ENCODE measurements at places on chromosomes 2 and 18.

DNA sequence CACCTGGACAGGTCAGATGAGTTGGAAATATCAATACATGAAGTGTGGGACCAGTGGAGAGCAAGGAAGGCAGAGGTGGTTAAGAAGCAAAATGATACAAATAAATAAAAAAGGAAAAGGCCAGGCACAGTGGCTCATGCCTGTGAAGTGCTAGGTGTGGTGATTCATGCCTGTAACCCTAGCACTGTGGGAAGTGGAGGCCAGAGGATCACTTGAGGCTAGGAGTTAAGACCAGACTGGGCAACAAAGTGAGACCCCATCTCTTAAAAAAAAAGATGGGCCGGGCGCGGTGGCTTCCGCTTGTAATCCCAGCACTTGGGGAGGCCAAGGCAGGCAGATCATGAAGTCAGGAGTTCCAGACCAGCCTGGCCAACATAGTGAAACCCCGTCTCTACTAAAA, 2.9 kb downstream of the STON1 start:
- no peak for DNase-seq

- DNase-seq, result no peak
Observed at GRCh38 chr2:146734042-146734820, 1110.6 kb upstream of the ACVR2A start.

GRCh38 chr18:42734520-42734919, 381.0 kb downstream of the RIT2 start:
- DNase-seq, result no peak

- no peak for DNase-seq
Observed at GRCh38 chr2:138485019-138485418, 16.6 kb upstream of the SPOPL start.

DNA sequence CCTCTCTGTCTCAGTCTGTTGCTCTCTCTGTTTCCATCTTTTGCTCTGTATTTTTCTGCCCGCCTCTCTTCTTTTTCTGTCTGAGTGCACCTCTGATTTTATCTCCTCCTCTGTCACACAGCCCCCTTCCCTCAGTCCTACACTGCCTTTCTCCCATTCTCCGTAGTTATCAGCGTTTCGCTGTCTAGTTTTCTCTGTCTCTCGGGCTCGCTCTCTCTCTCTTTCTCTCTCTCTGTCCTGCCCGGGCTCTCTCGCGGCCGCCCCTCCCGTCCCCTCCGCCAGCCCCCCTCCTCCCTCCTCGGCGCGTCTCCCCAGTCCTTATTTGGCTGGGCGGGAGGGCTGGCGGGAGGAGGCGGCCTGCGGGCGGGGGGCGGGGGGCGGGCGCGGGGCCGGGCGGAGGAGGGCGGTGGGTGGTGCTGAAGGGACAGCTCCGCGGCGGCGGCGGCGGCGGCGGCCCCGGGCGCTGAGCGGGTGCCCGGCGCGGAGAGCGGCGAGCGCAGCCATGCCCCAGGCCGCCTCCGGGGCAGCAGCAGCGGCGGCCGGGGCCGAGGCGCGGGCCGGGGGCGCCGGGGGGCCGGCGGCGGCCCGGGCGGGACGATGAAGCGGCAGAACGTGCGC, at the start of gene KCNK3:
Gene KCNK3, plus strand, starts transcription at position 444 of the 618 bp plus-strand sequence. Its CDS starts 154 bp downstream, at position 598.
- DNase-seq, result peak; percentile 53

- no peak for DNase-seq
Observed at GRCh38 chr2:49270091-49270490, 115.8 kb upstream of the FSHR start.

DNA sequence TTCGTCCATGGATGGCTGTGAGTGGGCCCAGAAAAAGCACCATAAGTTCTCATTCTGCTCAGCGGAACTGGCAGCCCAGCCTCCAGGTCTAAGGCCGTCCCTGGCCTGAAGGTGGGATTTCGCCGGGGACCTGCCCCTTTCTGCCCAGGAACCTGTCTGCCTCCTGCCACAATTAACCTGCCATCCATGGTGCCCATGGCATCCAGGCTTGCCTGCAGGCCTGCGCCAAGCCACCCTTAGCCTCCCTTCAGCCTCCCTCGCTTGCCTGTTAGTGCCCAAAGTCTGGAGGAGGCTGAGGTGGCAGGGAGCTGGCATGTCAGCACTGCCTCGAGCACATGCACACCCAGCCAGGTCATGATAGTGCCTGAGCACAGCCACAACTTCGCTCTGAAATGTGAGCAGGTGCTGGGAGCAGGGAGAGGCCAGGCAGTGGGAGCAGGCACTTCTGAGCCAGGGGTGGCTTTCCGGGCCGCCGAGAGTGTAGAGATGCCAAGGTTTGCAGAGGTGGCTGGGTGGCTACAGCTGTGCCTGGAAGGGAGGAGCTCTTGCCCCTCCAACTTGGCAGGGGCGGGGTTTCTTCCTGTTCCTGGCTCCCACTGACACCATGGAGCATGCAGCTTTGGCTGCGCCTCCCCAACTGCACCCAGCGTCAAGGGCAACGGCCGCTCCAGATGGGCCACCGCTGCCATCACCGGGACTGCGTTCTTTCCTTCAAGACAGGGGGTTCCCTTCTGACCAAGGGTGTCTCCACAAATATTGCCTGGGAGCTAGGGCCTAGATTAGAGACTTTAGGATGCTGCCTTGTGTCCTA, 648.9 kb upstream of the VRK2 start:
- no peak for DNase-seq

DNA sequence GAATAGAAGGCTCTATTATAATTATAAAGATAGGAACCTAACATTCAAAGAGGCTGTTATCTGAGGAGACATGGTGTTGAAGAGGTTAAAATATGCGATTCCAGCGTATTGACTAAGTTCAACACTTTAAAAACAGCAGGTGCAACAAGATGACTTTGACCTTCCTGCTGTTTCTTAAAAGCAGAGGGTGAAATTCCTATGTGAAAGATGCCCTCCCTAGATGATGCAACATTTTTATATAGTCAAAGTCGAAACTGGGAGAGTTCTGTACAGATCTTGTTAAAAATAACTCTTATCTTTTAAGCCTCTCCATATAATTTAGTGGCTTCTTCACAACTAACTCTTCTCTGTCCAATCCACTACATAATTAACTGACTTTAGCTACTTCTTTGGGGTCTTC, 4.4 kb upstream of the ACKR3 start:
- DNase-seq, result no peak

GRCh38 chr2:60707750-60708371, 48.2 kb upstream of the PAPOLG start:
- DNase-seq, result peak; percentile 23

- peak; percentile 39 for DNase-seq
Observed at GRCh38 chr2:197777823-197778407, 7.2 kb downstream of the BOLL start.

- no peak for DNase-seq
Observed at GRCh38 chr2:176091329-176092258, 927 bp upstream of the HOXD13 start.

DNA sequence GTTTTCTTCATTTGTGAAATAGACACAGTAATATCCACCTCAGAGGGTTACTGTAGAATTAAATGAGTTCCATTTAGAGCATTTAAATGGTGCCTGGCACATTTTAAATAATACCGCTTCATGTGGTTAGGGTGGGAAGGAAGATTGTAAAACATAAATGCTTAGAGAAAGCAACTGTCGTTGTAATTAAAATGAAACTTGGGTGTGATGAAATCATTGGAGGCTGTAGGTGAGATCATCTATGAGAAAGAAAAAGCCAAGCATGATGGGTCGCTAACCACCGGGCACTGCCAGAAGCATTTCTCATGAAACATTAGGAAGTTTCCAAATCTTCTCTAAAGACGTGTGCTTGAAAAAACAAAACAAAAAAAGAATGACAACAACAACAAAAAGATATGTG, 8.2 kb upstream of the SLC39A10 start:
- peak; percentile 34 for DNase-seq

DNA sequence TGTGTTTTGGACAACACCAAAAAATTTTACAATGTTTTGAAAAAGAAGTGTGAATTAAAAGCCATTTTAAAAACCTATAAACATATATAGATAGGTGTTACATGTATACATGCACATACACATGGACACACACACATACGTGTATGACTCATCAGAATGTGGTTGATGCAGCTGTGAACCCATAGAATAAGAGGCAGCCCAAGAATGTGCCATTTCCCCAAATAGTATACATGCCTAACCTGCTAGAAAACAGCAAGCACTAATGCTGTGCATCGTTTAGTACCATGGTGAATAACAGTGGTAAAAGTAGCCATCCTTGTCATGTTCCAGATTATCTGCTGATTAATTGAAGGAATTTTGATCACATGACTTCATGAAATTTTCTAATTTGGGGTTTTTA, 149.0 kb downstream of the DSEL start:
- DNase-seq, result no peak

DNA sequence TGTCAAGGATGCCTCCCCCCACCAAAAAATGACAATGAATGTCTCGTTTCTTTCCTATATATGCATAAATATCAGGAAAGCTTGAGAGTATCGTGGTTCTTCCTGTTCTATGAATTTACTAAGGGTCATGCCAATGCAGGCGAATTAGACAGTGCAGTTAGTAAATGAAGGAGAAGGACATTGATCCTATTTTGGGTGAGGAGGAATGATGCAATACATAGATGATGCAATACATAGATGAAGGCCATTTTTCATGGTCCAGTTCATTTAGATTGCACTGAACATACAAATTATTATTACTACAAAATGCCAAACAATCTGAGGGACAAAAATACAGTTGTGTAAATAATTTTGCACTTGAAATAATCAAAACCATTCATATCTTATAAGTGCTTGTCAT, 1265.0 kb downstream of the LRP1B start:
- DNase-seq, result no peak

GRCh38 chr2:173048897-173049661, 26.6 kb upstream of the MAP3K20 start:
- no peak for DNase-seq

- DNase-seq, result no peak
Observed at GRCh38 chr2:97754690-97755346, 41.4 kb downstream of the ZAP70 start.

GRCh38 chr2:197007716-197008628, 81.5 kb upstream of the PGAP1 start:
- no peak for DNase-seq

DNA sequence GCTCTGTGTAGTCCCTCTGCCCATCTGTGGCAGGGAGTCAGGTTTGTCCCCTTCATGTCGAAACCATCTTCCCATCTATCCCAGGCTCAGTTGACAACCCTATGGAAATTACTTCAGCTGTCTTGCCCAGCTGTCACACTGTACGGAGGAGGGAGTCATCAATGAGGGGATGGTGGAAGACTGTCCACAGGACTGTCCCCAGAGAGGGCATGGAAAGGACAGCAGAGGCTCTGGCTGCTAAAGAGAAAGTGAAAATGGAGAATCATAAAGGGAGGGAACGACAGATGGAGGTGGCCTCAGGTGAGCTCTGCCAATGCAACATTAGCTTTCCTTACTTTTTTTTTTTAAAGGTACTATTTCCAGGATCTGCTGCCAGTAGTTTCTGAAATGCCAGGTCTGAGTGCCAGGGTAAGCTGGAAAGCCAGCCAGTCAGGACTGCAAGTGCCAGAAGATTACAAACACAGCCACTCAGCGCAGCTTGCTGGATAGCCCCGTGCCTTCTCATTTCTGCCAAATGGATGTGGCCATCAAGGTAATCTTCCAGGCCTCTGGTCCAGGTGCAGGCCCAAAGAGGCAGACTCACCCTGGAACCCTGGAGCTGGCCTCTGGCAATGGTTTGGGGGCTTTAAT, 192.8 kb downstream of the AGPS start:
- DNase-seq, result no peak

DNA sequence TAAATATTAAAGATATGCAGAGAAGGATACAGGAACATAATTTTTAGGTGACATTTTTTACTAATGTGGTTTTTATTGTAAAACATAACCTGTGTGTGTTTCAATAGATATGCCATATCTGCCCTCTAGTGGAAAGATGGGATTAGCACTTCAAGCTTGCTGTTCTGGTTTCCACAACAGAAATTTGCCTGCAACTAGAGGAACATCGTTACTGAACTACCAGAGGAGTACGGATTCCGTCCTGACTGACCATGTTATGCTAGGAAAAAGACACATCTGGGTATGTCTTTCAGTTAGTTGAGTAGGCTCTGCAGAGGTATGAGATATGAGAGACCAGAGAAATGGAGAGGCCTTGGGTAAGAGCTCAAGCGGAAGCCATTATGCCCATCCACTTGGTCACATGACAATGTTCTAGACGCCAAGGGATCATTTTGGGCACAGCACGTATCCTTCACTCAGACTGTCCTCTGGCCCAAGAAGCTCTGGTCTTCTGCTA, 104.9 kb downstream of the MBD2 start:
- peak; percentile 49 for DNase-seq

DNA sequence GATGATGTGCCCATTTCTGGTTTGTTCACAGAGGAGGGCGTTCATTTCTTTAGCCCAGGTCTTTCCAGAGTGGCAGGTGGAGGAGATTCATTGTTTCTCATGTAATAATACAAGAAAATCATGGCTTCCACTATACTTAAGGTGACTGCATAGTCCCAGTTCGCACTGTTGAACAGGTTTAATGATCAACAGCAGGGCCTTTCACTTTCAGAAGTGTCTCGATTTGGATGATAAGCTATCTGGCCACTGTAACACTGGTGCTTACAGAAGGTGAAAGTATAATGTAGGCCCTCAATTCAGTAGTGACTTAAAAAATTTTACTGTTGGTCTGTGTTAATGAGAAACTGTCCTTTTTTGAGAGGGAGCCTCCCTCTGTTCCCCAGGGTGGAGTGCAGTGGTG, 1.4 kb downstream of the RMC1 start:
- DNase-seq, result peak; percentile 39

- no peak for DNase-seq
Observed at GRCh38 chr2:231364061-231364460, 31.4 kb upstream of the B3GNT7 start.

- DNase-seq, result no peak
Observed at GRCh38 chr2:157692768-157693167, 64.1 kb upstream of the ACVR1C start.

DNA sequence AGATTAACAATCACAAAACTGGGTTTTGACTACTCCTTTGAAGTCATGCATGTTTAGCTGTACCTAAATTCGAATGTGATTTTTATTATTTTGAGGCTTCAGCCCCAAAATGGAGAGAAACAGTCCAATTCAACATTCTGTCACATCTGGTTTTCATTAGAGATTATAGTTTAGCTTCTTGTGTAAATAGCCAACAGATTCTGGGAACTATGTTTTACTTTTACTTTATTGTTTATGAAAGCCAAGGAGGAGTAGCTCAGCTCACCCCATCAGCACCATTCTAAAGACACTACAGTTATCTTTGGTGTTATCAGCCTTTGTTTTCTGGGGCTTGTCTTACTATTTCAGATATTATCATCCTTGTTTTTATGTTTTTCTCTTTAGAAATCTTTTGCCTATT, 465.0 kb upstream of the CWC22 start:
- no peak for DNase-seq

DNA sequence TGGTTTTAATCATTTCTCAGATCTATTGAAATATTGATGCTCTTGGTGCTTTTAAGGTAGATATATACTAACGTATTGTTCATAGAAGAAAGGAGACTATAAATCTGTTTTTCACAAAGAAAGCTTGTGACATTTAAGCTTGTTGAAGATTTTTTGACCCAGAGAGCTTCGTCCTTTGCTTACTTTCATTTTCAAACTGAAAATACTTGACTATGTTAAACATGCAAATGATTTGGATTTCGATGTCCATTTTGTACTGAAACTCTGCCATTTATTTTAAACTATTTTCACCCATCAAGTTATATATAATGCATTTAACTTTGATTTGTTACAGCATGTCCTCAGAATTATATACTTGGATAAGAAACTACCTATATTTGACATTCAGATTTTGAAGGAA, 85.2 kb downstream of the SLC4A10 start:
- DNase-seq, result no peak
